ENCODE measurements at places on chromosomes 6 and 20.

DNA sequence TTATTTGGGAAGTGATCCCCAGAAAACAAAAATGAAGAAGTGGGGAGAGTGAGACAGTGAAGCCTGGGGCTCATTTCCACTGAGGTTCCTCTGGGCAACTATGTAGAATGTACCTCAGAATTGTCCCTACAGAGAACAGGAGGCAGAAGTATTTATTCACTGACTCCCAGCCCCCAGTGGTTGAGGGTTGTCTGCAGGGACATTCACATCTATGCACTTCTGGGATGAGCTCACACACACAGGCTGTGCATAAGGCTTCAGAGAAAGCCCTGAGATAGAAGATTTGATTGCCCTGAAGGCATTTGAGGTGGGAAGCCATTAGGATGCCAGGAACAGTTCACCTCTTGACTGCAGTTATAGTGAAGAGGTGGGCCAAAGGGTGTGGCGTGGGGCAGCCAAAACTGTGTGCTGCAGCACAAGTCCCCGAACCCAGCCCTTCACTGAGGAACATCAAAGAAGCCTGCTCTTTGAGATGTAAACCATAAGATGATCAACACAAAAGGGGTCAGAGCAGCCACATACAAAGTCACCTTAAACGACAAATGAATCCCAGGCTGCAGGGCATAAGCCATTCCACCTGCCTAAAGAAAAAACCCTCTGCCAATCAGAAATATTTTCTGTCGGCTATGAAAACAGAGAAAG lies 853.8 kb upstream of the FLRT3 start:
- H3K4me1 ChIP-seq, result no peaks in the 10 kb centered on the region
- no peak for DNase-seq
- H3K27me3 ChIP-seq, result no peaks in the 10 kb centered on the region
- no peaks in the 10 kb centered on the region for H3K36me3 ChIP-seq

- no peaks in the 10 kb centered on the region for H3K36me3 ChIP-seq
- no peaks in the 10 kb centered on the region for H3K4me1 ChIP-seq
- no peak for DNase-seq
- H3K4me3 ChIP-seq, result no peak overlapping the region
- H3K27ac ChIP-seq, result no peak overlapping the region
- no peaks in the 10 kb centered on the region for H3K27me3 ChIP-seq
These were observed 610.4 kb upstream of the IMPG1 start for GRCh38 chr6:76682842-76683241.

GRCh38 chr6:106162921-106163320 lies 76.8 kb downstream of the PRDM1 start:
- H3K4me1 ChIP-seq, result peaks cover 44% of the 10 kb centered on the region
- H3K27me3 ChIP-seq, result no peaks in the 10 kb centered on the region
- no peak overlapping the region for H3K4me3 ChIP-seq

DNA sequence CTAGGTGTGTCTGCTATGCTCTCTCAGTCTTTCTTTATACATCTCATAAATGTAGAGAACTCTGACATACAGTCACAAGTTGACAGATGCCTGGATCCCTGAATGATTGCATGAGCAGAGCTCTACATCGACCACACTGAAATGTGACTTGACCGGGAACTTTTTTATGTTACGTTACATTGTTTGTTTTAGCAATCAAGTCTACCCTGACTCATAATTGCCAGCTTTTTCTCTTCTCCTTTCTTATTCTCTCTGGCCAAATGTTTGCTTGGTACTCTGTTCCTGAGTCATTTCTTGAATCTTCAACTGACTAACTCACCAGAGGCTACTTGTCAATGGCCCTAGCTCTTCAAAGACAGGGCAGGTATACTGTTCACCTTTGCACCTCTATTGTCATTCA lies 213.6 kb upstream of the DTNBP1 start:
- peaks cover 2% of the 10 kb centered on the region for H3K27me3 ChIP-seq
- no peaks in the 10 kb centered on the region for H3K36me3 ChIP-seq
- H3K4me1 ChIP-seq, result no peaks in the 10 kb centered on the region
- H3K27ac ChIP-seq, result no peak overlapping the region
- H3K4me3 ChIP-seq, result no peak overlapping the region
- DNase-seq, result no peak

- peaks cover 46% of the 10 kb centered on the region for H3K36me3 ChIP-seq
- no peak for DNase-seq
- H3K4me3 ChIP-seq, result no peak overlapping the region
These were observed 32.2 kb downstream of the EIF2S2 start for GRCh38 chr20:34079818-34080217.

- H3K4me1 ChIP-seq, result no peaks in the 10 kb centered on the region
- no peak overlapping the region for H3K4me3 ChIP-seq
- no peak for DNase-seq
- no peaks in the 10 kb centered on the region for H3K27me3 ChIP-seq
- no peak overlapping the region for H3K27ac ChIP-seq
These were observed 39.1 kb upstream of the ME1 start for GRCh38 chr6:83470001-83470400.

GRCh38 chr6:15351631-15352030 lies 105.8 kb downstream of the JARID2 start:
- H3K4me3 ChIP-seq, result no peak overlapping the region
- H3K4me1 ChIP-seq, result peaks cover 45% of the 10 kb centered on the region
- peak; percentile 86 for DNase-seq
- peak overlapping the region; percentile 53 for H3K27ac ChIP-seq
- H3K36me3 ChIP-seq, result no peaks in the 10 kb centered on the region

- no peaks in the 10 kb centered on the region for H3K36me3 ChIP-seq
- H3K27ac ChIP-seq, result no peak overlapping the region
- H3K4me3 ChIP-seq, result no peak overlapping the region
- no peaks in the 10 kb centered on the region for H3K4me1 ChIP-seq
These were observed 116.9 kb downstream of the TTLL2 start for GRCh38 chr6:167441715-167442206.

GRCh38 chr20:64082126-64082731 lies 2.0 kb downstream of the LKAAEAR1 start:
- no peak overlapping the region for H3K4me3 ChIP-seq
- H3K36me3 ChIP-seq, result no peaks in the 10 kb centered on the region
- H3K27me3 ChIP-seq, result peaks cover 37% of the 10 kb centered on the region
- DNase-seq, result no peak
- H3K4me1 ChIP-seq, result peaks cover 15% of the 10 kb centered on the region

DNA sequence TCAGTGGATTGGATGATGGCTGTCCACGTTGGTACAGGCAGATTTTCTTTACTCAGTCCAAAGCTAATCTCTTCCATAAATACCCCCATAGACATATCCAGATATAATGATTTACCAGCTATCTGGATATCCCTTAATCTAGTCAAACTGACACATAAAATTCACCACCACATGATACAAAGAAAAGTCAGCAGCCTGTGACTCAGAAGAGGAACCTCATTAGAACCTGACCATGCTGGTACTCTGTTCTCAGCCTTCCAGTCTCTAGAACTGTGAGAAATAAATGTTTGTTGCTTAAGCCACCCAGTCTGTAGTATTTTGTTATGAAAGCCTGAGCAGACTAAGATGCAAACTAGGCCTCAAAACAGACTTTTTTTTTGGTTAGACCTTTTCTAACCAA lies 431.3 kb upstream of the RNF217 start:
- no peak overlapping the region for H3K27ac ChIP-seq
- no peak overlapping the region for H3K4me3 ChIP-seq
- H3K4me1 ChIP-seq, result no peaks in the 10 kb centered on the region
- no peaks in the 10 kb centered on the region for H3K36me3 ChIP-seq

- peaks cover 11% of the 10 kb centered on the region for H3K4me1 ChIP-seq
These were observed 113.4 kb downstream of the NFATC2 start for GRCh38 chr20:51429144-51429482.

- H3K4me3 ChIP-seq, result no peak overlapping the region
- H3K36me3 ChIP-seq, result no peaks in the 10 kb centered on the region
- H3K4me1 ChIP-seq, result no peaks in the 10 kb centered on the region
- no peak overlapping the region for H3K27ac ChIP-seq
- DNase-seq, result no peak
These were observed 19.3 kb downstream of the RBM38 start for GRCh38 chr20:57410398-57410920.

DNA sequence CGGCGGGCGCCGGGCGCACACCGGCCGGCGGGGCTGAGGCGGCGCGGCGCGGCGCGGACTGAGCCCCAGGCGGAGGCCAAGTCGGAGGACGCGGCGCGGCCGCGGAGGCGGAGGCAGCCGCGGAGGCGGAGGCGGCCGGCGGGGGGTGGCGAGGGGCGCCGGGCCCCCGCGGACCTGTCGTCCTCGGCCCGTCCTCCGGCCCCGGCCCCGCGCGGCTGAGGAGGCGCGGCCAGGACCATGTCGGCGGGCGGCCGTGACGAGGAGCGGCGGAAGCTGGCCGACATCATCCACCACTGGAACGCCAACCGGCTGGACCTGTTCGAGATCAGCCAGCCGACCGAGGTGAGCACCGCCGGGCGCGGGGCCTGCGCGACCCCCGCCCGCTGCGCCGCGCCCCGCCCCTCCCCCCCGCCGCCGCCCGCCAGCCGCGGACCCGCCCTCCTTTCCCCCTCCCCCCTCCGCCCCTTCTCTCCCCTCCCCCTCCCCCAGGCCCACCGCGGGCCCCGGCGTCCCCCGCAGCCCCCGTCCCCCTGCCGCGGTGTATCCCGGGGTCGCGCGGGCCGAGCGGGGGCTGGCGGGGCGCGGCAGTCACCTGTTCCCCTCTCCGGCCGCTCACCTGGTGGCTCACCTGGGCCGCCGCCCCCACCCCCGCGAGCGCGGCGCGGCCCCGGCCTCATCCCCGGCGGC lies at the start of gene AFDN:
AFDN (plus strand) TSS at position 16 of the 687 bp plus-strand sequence; CDS start at position 238, 222 bp downstream.
- no peaks in the 10 kb centered on the region for H3K36me3 ChIP-seq
- DNase-seq, result peak; percentile 98
- peaks cover 18% of the 10 kb centered on the region for H3K4me1 ChIP-seq
- H3K4me3 ChIP-seq, result peak within 1 kb of the TSS; percentile 92
